ENCODE measurements at places on chromosomes 3 and 15.

GRCh38 chr3:157816896-157817295, 289.3 kb downstream of the SHOX2 start:
- no peak for DNase-seq

- DNase-seq: no peak
Observed at GRCh38 chr3:54733106-54734006, 194.5 kb downstream of the LRTM1 start.

DNA sequence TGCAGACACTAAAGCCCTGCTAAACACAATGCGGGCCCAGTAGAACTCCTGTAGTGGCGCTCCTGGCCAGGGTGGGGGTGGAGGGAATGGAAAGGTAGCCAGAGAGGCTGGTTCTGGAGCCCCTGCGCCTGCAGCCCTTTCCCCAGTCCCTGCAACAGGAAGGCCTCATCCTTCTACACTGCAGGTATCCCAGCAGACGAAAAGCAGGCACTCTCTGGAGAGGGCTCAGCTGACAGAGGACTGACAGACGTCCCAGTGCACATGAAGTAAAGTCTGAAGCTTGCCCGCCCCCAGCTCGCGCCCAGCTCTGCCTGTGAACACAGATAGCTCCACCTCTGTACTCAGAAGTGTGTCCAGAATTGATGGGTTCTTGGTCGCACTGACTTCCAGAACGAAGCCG, 46.0 kb downstream of the NSMCE3 start:
- DNase-seq: no peak

- DNase-seq: no peak
Observed at GRCh38 chr3:48422272-48422671, 7.6 kb downstream of the PLXNB1 start.

DNA sequence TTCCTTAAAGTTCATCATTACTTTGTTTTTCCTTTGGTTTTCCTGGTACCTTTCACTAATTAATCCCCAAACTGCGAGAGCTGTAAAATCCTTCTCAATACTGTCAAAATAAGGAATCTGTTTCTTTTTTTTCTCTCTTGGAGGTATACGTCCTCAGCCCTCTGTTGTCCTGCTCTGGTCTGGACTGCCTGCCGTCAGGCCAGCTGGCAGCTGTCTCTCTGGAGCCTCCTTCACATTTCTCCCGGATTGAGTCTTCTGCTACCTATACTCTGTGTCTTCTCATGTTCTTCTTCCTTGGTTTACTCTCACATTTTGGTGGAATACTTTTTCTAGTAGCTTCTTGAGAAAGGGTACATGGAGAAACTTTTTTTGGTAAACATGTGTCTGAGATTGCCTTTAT, 13.8 kb downstream of the TATDN2 start:
- DNase-seq: no peak

DNA sequence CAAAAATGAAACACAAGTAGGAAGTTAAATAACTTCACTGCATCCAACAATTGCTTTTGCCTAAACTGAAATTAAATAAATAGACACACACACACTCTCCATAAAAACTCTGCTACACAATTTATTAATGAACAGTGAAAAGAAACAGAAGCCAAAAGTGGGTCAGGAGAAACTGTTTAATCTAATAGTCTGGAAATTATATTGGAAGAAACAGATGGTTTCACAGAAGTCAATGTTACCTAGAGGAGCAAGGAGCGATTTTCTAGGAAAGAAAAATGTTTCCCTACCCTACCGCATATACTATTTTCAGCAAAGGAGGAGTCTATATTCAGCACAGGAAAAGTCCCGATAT, 32.0 kb downstream of the RFTN1 start:
- no peak for DNase-seq

GRCh38 chr3:28406241-28406640, 57.6 kb upstream of the AZI2 start:
- peak; percentile 4 for DNase-seq

DNA sequence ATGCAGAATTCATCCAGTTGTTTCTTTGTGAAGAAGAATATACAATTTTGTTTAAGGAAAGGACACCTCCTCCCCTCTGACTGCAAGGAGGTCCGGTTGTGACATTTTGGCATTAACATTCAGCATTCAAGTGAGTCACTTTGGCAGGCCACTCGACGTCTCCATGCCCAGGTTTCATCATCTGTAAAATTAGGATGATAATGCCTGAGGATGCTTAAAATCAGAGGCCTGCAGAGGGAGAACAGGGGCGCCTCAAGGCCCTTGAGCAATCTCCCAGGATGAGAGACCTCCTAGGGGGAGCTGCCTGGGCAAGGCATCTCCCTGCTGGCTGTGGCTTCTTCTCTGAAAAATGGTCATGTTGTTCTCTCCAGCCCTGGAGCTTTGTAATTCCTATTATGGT, 236.0 kb downstream of the CACNA2D3 start:
- peak; percentile 1 for DNase-seq

GRCh38 chr15:48267766-48268165, 61.7 kb downstream of the SLC12A1 start:
- DNase-seq: no peak

DNA sequence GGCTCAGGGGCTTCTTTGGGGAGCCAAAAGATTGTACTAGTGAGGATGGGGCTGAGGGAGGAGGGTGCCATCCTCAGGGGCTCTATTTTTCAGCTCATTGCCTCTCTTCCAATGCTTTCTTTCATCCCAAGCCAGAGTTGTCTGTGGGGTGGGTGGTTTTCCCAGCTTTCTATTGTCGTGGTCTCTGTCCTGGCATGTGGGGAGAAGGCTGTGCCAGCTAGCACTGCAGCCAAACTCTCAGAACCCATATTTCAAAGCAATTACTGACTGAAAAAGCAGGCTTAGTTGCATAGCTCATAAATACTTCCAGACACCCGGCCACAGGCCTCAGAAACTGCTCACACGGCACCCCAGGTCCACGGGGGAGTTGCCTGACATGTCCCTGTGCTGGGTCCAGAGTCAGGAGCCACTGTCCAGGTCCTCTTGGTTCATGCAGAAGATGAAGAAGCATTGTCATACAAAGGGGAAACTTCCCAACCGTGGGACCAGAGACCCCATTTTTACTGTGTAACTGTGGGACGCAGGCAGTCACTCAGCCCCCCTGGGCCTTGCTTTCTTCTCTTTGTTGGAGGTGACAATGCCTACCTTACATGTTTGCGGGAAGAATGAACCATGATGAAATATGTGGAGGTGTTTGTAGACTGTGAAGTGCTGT, 27.6 kb downstream of the FGD5 start:
- no peak for DNase-seq

GRCh38 chr3:39505866-39506742, 38.6 kb downstream of the MOBP start:
- no peak for DNase-seq

GRCh38 chr15:31280046-31280830, 46.4 kb upstream of the KLF13 start:
- no peak for DNase-seq

- DNase-seq: no peak
Observed at GRCh38 chr15:43792761-43793476, 799 bp downstream of the SERF2 start.

GRCh38 chr15:71044006-71044405, 71.3 kb upstream of the THSD4 start:
- peak; percentile 81 for DNase-seq

- DNase-seq: no peak
Observed at GRCh38 chr3:140568131-140568530, 109.7 kb upstream of the TRIM42 start.

GRCh38 chr3:23479026-23479425, 275.9 kb downstream of the UBE2E2 start:
- DNase-seq: no peak

DNA sequence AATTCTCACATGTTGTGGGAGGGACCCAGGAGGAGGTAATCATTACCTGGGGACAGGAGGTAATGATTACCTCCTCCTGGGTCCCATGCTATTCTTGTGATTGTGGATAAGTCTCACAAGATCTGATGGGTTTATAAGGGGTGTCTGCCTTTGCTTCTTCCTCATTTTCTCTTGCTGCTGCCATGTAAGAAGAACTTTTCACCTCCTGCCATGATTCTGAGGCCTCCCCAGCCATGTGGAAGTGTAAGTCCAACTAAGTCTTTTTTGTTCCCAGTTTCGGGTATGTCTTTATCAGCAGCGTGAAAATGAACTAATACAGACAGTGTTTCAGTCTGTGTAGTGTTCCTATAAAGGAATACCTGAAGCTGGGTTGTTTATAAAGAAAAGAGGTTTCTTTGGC, 13.1 kb upstream of the KCTD6 start:
- DNase-seq: no peak

DNA sequence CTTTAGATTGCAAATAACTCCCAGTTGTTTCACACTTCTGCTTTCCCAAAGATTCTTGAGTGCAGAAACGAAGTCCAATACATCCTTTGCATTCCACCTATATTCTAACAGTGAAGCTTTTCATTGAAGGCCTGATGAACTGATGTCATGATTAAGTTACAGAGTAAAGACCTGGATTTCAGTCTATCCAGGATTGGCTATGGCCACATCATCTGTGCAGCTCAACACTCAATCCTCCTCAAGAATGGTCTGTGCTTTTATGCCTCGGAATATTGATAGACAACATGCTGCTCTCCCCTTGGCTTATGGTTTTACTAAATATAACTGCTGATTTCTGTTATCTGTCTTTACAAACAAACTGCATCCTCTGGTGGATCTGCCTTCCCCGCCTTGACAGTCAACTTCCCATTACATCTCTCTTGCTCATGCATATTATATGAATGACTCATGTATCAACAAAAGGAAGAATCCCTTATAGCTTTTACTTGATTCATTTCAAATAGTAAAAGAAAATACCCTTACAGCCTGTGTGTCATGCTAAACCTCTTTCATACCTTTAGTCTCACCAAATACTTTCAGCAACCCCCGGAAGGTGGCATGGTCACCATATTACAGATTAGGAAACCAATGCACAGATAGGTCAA, 59.5 kb downstream of the SCN11A start:
- peak; percentile 81 for DNase-seq

GRCh38 chr3:1515882-1516281, 423.1 kb downstream of the CNTN6 start:
- no peak for DNase-seq

DNA sequence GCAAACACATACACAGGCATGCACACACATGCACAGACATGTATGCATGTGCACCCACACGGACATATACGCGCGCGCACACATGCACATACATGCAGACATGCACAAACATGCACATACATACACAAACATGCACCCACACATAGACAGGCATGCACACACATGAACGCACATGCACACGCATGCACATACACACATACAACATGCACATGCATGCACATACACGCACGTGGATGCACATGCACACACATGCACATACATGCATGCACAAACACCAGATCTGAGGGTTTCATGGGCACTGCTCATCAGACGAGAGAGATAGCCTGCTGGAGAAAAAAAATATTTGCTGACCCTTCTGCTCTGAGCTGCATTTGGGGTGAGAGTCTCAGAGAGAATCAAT, 31.7 kb upstream of the NTRK3 start:
- DNase-seq: no peak

- DNase-seq: no peak
Observed at GRCh38 chr3:12369029-12369428, 80.2 kb downstream of the PPARG start.

GRCh38 chr3:173796890-173797289, 399.3 kb downstream of the NLGN1 start:
- no peak for DNase-seq

DNA sequence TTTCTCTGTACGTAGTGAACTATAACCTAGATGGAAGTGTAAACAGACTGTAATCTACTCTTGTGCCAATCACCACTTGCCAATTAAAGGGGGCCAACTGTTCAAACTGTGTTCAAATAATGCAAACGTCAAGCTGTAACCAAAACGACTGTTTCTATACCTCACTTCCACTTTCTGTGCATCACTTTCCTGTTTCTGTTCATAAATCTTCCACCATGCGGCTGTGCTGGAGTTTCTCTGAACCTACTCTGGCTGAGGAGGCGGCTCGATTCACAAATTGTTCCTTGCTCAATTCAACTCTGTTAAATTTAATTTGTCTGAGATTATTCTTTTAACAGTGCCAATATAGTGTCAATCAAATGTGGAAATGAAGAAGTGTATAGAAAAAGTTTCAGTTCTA, 206.7 kb upstream of the TBC1D5 start:
- no peak for DNase-seq
